Bone marrow (tissue), 2 donors: ENCODE measurements at places on chromosomes 11 and 22.

GRCh38 chr11:69936771-69937170 lies 117.6 kb upstream of the FGF3 start:
- DNase-seq = no peak

DNA sequence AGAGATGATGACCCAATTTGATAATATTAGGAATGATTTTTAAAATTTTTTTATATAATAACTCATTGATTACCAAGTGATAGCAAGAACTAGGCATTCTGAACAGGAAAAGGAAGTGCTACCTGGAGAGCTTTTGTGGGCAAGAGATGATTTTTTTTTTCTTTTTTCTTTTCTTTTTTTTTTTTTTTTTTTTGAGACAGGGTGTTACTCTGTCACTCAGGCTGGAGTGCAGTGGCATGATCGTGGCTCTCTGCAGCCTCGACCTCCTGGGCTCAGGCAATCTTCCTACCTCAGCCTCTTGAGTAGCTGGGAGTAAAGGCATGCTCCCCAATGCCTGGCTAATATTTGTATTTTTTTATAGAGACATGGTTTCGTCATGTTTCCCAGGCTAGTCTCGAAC lies 40.4 kb downstream of the TNRC6B start:
- DNase-seq = no peak

GRCh38 chr11:130832566-130833425 lies 83.5 kb downstream of the SNX19 start:
- no peak for DNase-seq

- no peak for DNase-seq
Observed at GRCh38 chr11:45215098-45215865, 68.8 kb downstream of the PRDM11 start.

- peak; percentile 21 for DNase-seq
Observed at GRCh38 chr11:118171269-118172062, 5.0 kb downstream of the SCN2B start.

GRCh38 chr11:87265132-87265531 lies 227.4 kb downstream of the TMEM135 start:
- DNase-seq = no peak

GRCh38 chr11:128236506-128237498 lies 350.6 kb downstream of the ETS1 start:
- DNase-seq = no peak

DNA sequence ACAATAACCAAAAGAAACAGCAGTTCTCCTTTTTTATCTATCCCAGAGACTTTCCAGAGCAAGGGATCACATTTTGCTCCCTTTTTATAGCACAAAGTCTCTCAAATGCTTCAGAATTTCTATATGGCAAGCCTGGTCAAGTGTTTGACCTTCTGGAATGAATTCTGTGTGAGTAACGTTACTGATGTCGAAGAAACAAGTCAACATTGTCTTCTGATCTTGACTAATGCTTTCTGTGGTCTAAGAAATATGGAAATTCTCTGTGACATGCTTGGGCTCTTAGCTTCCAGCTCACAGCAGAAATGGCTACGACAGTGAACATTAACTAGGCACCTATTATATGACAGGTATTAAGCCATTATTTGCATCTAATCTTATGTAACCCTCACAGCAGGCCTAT lies 411.7 kb downstream of the CADM1 start:
- DNase-seq = no peak

DNA sequence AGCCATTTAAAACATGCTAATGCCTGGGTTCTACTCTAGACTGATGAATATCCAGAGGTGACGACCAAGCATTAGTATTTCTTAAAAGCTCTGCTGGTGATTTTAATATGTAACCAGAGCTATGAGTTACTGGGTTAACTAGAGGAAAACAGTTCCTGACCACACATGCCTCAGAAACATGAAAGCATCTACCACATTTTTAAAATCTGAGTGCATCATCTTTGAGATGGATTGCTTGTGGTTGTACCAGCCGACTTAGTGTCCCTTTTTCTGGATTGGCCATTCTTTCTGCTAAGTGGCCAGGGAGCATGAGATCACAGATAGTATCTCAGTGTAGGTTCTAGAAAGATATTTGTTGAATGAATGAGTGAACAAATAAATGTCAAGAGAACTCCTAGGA lies 152.4 kb downstream of the NTM start:
- DNase-seq = no peak

DNA sequence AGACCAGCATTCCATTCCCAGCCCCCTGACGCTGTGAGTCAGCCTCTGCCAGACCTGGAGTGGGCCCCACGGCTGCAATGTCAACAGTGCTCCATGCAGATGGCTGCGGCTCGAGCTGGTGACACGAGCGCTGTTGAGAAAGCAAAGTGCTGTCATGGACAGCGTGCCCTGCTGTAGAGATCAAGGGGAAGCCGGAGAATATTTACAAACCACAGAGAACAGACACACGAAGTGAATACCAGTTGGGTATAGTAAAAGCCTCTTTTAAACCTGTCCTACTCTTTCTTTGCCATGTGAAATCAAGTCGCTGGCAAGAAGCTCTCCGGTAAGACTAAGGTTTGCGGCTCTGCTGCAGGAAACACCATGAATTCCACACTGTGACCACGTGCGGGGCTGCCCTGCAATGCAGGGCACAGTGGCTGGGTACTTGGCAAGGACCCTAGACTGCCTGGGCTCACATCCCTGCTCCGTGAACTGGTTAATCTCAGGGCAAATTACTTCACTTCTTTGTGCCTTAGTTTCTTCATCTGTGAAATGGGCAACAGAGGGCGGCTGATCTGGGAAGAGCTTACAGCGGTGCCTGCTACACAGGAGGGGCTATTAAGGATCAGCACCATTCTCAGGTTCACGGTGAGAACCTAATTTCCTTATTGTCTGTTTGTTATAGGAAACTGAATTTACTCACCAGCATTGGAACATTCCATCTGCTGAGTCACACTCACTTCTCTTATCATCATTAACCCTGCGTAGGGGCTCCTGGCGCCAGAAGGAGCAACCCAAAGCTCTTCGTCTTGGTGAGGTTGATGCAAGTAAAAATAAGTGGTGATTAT lies 27.8 kb upstream of the ELFN2 start:
- no peak for DNase-seq

GRCh38 chr22:44505796-44506354 lies 7.8 kb upstream of the RTL6 start:
- no peak for DNase-seq

DNA sequence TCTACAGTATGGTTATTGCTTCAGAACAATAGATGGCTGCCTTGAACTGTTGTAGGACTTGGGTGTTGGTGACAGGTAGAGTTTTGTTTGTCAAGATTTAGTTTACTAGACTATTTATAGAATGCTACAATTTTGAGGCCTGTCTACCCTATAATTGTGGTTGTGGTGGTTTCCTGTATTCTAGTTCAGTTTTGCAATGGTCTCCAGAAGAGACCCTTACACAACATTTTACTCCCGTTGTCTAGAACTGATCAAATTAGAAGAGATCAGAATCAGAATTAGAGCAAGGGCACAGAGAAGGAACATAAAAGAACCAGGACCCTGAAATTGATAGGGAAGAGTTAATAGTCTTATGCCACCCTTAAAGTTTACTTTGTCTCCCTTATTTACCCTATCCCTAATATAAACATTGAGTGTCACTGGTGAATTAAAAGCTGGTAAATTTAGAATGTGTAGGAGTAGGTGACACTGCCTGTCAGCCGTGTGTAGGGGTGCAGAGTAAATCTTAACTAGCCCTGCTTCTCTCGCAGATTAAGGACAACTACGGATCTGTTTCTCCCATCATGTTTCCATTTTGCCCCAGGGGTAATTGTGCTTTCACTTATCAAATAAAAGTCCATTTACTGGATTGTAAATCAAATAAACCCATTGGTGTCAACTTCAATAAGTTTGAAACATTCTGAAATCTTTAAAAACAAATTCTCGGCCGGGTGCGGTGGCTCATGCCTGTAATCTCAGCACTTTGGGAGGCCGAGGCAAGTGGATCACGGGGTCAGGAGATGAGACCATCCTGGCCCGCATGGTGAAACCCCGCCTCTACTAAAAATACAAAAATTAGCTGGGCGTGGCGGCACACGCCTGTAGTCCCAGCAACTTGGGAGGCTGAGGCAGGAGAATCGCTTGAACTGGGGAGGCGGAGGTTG lies 10.9 kb upstream of the PHLDB1 start:
- no peak for DNase-seq

DNA sequence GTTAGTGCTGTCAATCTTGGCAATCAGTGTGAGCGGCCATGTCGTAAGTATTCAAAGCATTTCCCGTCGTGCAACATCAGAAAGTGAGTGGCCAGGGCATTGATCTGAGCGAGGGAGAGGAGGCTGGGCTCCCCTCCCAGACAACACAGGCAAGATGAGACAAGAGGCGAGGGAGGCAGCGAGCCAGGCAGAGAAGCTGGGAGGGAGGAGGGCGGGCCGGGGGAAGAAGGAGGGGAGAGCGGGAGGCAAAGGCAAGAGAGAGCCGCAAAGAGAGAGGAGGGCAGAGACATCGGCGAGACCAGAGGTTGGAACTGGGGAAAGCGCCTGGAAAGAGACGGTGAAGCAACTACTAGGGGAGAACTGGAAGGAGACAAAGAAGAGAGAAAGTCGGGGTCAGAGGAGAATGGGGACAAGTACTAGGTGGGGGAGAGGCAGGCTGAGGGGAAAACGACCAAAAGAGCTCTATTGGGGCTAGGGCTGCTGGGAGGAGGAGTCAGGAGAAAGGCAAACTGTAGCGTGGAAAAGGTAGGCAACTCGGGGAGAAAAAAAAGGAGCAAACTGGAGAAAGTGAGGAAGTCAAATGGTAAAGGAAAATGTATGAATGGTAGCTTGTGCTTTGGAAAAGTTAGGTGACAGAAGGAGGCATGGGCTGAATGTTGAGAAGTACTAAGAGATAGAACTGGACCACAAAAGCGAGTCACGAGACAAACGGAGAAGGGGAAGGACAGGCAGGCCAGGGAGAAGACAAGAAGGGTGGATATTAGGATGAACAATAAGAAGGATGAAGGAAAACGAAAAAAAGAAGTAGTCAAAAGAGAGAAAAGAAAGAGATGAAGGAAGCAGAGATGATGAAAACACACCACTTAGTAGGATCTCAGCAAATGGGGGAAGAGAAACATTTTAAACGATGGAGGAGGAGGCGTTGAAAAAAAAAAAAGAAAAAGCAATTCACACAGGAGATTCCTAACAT lies 130.5 kb upstream of the C11orf58 start:
- no peak for DNase-seq

GRCh38 chr11:79304599-79305212 lies 136.1 kb downstream of the TENM4 start:
- DNase-seq = no peak

DNA sequence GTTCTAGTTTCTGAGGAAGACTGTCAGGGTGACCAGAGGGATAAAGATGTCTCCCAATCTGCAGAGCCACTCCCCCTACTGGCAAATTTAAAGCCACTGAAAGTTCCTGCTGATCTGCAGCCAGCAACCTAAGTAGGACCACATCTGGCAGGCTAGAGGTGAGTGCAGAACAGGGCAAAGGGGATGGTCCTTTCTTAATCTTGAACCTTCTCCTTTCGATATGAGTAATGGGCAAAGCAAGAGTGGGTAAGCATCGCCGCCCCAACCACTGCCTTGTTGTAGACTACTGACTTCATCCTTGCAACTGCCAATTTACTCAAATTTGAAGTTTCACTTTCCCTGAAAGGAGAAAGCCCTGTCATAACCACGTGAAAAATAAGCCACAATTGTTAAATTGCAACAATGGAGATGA lies 30.7 kb downstream of the SCUBE2 start:
- no peak for DNase-seq

- DNase-seq = no peak
Observed at GRCh38 chr11:36274414-36274813, 14.8 kb downstream of the COMMD9 start.

- DNase-seq = no peak
Observed at GRCh38 chr11:94199136-94200130, 70.8 kb downstream of the PANX1 start.

- DNase-seq = no peak
Observed at GRCh38 chr11:114250993-114251814, 45.0 kb upstream of the NNMT start.

GRCh38 chr11:70117567-70118145 lies 39.5 kb downstream of the ANO1 start:
- DNase-seq = no peak

DNA sequence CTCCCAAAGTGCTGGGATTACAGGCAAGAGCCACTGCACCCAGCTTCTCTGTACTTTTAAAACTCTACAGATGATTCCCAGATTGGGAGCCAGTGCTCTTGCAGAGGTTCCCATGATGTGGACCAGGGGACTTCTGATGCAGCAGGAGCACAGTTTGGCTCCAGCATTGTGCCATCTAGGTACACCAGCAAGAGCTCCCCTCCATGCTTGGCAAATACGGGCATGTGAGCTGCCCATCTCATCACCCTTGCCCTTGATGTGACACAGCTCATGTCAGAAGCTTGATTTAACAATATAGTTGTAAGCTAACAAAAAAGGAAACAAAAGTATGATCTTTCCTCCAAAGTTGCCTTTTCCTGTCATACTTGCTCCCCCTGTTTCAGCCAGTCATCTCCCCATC lies 28.7 kb downstream of the SNU13 start:
- DNase-seq = no peak

- DNase-seq = no peak
Observed at GRCh38 chr22:36329254-36330078, 58.3 kb downstream of the MYH9 start.

DNA sequence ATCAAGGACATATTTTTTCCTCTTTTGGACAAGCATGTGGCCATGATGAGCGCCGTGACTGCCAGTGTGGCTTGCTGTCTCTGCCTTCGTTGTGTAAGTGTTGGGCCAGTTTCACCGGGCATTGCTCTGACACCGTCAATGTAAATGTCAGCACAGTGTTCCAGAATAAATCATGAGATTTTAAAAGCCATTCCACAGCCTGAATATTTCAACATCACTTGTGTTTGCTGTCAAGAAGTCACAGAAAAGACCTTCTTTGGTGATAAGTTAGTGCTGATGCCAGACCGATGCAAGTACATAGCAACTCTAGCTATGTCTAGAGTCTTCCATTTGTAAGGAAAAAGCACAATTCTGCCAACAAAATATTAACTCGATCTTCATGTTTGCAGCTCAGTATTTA lies 467.8 kb downstream of the TBC1D22A start:
- DNase-seq = no peak

DNA sequence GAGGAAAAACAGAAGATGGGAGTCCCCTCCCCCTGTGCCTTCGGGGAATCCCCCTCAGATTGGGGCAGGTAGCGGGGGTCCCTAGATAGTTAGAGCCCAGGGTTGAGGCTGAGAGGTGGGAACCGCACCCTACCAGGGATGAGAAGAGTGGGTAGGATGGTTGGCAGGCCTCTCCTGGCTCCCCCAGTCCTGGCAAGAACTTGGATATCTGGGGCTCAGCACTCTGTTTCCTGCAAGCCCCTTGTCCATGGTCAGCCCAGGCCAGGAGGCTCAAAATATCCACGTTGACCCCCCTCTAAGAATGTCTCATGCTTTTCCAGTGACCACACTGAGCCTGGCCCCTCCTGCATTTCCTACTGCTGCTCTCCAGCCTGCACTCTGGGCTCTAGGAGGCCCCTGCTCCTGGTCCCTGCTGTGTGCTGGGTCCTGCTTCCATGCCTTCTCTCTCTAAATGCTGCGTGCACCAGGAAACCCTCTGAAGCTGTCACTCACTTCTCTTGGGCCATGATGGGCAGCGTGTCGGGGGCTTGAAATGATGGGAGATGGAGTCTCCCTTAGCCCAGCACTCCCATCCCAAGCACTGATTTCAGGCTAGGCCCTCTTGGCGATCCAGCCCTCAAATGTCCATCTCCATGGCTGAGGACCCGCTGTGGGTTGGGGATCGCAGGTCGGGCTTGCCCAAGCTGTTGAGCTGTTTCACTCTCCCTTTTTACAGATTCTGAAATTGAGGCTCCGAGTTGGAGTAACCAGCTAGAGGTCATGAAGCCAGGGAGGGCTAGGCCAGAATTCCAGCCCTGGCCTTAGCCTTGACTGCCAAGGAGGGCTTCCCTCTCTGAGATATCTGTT lies 2.0 kb downstream of the MAP3K11 start:
- no peak for DNase-seq

- no peak for DNase-seq
Observed at GRCh38 chr11:47983464-47984397, 3.4 kb downstream of the PTPRJ start.
